Stimulated activated CD8-positive, alpha-beta memory T cell treated with anti-CD3 and anti-CD28 coated beads, Interleukin-12 subunit alpha, Interleukin-12 subunit beta, amount 100 ng/mL, for 1 hour (primary cell): ENCODE measurements at places on chromosomes 13 and 19.

DNA sequence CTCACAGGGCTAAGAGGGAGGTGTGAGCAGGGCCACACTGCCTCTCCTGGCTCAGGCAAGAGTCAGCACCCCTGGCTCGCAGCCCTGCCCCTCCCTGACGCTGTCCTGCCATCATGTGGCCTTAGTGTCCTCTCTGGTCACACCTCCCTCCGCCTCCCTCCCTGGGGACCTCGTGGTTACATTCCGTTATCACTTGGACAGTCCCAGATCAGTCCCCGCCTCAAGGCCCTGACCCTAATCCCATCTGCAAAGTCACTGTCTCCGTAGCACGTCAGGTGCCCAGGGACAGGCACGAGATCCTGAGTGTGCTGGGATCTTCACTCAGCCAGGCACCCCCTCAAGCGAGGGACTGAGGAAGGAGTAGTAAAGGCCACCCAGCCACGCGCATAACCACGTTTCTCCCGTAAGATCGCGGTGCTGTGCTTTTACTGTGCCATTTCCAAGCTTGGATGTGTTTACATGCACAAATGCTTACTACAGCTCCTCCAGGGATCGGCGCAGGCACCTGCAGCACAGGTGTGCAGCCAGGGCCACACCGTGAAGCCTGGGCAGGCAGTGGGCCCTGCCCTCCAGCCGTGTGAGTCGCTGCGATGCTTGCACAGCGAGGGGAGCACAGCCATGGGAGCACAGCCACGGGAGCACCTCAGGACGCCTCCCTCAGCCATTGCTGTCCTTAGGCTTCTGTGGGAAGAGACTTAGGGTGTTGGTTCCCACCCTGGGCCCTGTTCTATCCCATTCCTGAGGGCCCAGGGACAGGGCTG lies 10.7 kb upstream of the TMEM255B start:
- no peak for DNase-seq

- DNase-seq, result peak; percentile 97
Measured at GRCh38 chr19:14689598-14690503, at the start of gene ZNF333. TSS of gene ZNF333 (plus strand) at chr19:14690048. CDS start at chr19:14693492, 3,444 bp downstream.

- no peak for DNase-seq
Measured at GRCh38 chr13:110904748-110905147, 10.1 kb downstream of the ANKRD10 start.

- DNase-seq, result no peak
Measured at GRCh38 chr13:106528718-106529414, 6.6 kb downstream of the EFNB2 start.

DNA sequence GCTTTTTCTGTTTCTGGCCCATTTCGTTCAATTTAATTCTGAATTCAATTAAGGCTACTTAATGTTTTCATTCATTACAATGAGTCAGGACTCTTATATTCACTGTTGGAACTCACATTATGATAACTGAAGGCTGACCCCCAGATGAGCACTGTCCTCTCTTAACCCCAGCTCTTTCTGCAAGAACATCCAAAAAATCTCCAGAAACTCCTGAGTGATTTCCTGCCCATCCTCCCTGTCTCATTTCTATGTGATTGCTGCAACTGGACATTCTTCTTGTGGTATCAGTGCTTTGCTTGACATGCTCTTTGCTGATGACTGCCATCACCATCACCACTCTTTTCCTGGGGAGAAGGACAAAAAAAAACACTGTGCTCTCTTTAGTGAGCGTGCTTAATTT lies 240.3 kb downstream of the SPRY2 start:
- no peak for DNase-seq

- peak; percentile 30 for DNase-seq
Measured at GRCh38 chr19:23394511-23394910, 760 bp downstream of the ZNF91 start.

DNA sequence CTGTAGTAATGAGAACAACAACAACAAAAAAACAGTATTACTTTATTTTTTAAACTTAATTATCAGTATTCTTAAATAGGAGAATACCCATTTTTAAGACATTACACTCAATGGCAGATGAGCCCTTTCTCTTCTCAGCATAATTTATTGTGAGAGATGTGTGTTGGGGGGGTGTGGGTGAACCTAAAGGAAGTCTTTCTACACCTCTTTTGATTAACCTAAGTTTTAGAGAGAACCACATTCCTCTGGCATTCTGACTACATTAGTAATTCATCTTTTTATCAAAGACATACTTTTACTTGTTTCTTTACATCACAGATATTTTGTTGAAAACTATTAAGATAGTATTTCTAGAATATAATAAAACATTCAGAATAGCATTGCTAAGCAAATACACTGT lies 890.9 kb downstream of the PCDH9 start:
- DNase-seq, result no peak

GRCh38 chr13:75533861-75534260 lies 3.8 kb downstream of the COMMD6 start:
- no peak for DNase-seq

- DNase-seq, result no peak
Measured at GRCh38 chr13:27628081-27628480, 6.4 kb downstream of the POLR1D start.

- DNase-seq, result no peak
Measured at GRCh38 chr19:28416245-28416644, 796.7 kb downstream of the UQCRFS1 start.

DNA sequence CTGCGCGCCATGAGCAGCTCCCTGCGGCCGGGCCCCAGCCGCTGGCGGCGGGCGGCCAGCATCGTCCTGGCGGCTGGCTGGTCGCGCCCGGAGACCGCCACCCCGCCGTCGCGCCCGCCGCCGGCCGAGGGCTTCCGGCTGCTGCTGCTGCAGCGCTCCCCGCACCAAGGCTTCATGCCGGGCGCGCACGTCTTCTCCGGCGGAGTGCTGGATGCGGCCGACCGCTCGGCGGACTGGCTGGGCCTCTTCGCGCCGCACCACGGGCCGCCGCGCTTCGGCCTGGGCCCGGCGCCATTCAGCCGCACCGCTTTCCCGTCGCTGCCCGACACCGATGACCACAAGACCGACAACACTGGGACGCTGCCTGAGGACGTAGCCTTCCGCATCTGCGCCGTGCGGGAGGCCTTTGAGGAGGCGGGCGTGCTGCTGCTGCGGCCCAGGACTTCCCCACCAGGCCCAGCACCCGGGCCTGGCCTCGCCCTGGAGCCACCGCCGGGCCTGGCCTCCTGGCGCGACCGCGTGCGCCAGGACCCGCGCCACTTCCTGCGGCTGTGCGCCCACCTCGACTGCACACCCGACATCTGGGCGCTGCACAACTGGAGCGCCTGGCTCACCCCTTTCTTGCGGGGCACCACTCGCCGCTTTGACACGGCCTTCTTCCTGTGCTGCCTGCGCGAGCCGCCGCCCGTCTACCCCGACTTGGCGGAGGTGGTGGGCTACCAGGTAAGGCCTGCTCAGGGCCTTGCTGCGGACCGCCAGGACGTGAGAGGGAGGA lies 518 bp downstream of the NUDT19 start:
- DNase-seq, result no peak

DNA sequence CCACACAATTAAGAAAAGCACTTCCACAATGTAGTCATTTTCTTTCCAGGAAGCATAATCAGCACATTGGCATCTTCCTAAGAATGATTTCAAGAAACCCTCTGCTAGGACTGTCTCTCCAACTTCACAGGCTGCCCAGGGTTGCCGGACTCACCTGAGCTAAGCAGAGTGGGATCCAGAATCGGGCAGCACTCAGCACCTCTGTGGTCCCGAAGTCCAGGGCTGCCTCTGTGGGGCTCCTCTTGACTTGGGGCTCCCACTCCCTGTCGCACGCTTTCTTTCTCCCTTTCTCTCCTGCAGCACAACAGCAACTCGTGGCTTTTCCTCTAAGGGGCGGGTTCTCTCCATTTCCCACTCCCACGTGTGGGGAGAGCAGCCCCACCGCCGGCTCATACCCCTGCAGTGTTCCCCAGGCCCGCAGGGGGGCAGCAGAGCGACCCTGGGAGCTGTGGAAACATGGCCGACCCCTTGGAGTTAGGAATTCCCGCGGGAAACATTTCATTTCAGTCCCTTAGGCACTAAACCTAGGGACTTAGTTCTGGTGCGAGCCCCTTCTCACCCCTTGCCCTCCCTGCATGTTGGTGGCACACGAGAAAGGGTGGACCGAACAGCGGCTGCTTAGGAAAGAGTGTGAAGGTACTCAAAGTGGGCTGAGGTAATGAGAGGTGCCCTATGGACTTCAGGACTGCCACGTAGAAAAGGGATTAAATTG lies at the start of gene TMEM272:
TSS of gene TMEM272 (minus strand) at position 316 of the 712 bp plus-strand sequence. CDS start 6,647 bp downstream, outside the sequence.
- no peak for DNase-seq

DNA sequence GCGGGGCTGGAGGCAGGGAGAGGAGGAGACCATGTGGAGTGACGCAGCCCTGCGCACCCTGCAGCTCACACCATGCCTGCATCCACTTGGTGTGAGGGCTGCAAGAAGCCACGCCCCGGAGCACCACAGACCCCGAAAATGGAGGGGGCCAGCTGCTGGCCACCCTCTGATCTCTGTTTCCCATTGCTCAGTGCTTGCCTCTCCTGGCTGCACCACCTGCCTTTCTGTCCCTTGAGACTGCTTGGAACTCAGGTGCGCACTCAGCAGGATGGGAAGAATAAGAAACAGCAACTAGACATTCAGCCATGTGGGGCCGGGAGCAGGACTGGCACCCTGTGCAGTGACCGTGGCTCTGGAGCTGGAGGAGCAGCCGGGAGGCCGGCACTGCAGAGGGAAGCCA lies 64.0 kb downstream of the ANKRD10 start:
- DNase-seq, result no peak

DNA sequence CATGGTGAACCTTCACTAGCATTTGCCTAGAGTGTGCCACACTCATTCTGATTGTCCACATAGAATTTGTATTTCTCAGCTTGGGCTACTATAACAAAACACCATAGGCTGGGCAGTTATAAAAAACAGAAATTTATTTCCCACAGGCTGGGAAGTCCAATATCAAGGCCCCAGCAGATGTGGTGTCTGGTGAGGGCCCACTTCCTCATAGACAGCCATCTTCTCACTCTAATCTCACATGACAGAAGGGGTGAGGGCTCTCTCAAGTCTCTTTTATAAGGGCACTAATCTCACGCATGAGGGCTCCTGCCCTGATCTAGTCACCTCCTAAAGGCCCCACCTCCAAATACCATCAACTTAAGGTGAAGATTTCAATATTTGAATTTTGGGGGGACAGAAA lies 53.6 kb downstream of the LRRC63 start:
- no peak for DNase-seq

DNA sequence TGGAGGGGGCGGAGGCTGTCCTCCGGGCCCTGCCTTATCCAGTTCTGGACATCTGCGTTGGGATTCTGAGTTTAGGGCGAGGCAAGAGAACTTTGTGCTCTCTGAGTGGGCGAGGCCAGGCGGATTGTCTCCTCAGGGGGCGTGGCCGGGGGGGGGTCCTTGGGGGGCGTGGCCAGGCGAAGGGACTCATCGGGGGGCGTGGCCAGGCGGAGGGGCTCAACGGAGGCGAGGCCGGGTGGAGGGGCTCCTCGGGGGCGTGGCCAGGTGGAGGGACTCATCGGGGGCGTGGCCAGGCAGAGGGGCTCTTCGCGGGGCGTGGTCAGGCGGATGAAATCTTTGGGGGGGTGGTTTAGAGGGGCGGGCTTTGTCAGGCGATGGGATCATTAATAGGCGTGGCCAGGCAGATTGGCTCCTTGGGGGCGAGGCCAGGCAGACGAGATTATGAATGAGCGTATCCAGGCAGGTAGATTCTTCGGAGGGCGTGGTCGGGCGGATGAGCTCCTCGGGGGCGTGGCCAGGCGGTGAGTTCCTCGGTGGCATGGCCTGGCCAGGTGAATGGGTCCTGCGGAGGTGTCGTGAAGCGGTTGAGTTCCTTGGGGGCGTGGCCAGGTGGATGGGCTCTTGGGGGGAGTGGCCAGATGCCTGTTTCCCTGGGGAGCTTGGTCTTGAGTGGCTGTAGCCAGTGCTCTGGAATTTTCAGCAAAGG lies 10.3 kb upstream of the CACNG7 start:
- no peak for DNase-seq

- no peak for DNase-seq
Measured at GRCh38 chr19:12656899-12657571, 9.5 kb downstream of the MAN2B1 start.

- no peak for DNase-seq
Measured at GRCh38 chr19:31175564-31176348, 173.5 kb downstream of the TSHZ3 start.
